ENCODE measurements at places on chromosomes 1 and 21. TPM values are rescaled to one million over a fixed set of nuclear protein-coding genes. Genes with fewer than 3 reads are reported as not detected.

- no peak for DNase-seq
Observed at GRCh38 chr1:97738270-97738669, 182.6 kb downstream of the DPYD start.

GRCh38 chr1:219472596-219472995 lies 140.3 kb downstream of the ZC3H11B start:
- DNase-seq, result no peak

Gene CLCA1
- not detected for total RNA-seq

- no peak for DNase-seq
Observed at GRCh38 chr21:33219954-33220353, 9.8 kb upstream of the IFNAR2 start.
